Fibroblast of the aortic adventitia (primary cell): ENCODE measurements at places on chromosomes 3 and 15. TPM values are rescaled to one million over a fixed set of nuclear protein-coding genes. Genes with fewer than 3 reads are reported as not detected.

The LTF gene
- not detected in 2 replicates for total RNA-seq

The MAP6D1 gene
- 1.4 and 6.0 TPM in 2 replicates for total RNA-seq

The IFT57 gene
- 47.6 and 199 TPM in 2 replicates for total RNA-seq

The MYO1E gene
- 93.5 and 147 TPM in 2 replicates for total RNA-seq

The TIPIN gene
- 7.0 and 21.5 TPM in 2 replicates for total RNA-seq

The RTP1 gene
- total RNA-seq, result not detected in 2 replicates

The CCNL1 gene
- 86.7 and 138 TPM in 2 replicates for total RNA-seq

The UBXN7 gene
- 20.9 and 27.7 TPM in 2 replicates for total RNA-seq

The CCR3 gene
- total RNA-seq, result not detected in 2 replicates

The ITIH1 gene
- 1.3 TPM in 1 of 2 replicates, not detected in the other for total RNA-seq

The OR5K2 gene
- not detected in 2 replicates for total RNA-seq

The NEK10 gene
- total RNA-seq, result 13.1 and 27.1 TPM in 2 replicates

The ATP8B4 gene
- 0.99 and 1.1 TPM in 2 replicates for total RNA-seq

The SCN11A gene
- total RNA-seq, result under 0.01 and 0.25 TPM in 2 replicates

The TEX55 gene
- total RNA-seq, result not detected in 2 replicates

The FGD5 gene
- total RNA-seq, result 0.18 and 3.9 TPM in 2 replicates

The THAP10 gene
- total RNA-seq, result 2.3 and 7.9 TPM in 2 replicates

The WDR93 gene
- total RNA-seq, result 0.09 and 0.49 TPM in 2 replicates

The CHRNA7 gene
- 0.18 TPM in 1 of 2 replicates, not detected in the other for total RNA-seq
